ENCODE measurements at places on chromosomes 4 and X. TPM values are rescaled to one million over a fixed set of nuclear protein-coding genes. Genes with fewer than 3 reads are reported as not detected.

DNA sequence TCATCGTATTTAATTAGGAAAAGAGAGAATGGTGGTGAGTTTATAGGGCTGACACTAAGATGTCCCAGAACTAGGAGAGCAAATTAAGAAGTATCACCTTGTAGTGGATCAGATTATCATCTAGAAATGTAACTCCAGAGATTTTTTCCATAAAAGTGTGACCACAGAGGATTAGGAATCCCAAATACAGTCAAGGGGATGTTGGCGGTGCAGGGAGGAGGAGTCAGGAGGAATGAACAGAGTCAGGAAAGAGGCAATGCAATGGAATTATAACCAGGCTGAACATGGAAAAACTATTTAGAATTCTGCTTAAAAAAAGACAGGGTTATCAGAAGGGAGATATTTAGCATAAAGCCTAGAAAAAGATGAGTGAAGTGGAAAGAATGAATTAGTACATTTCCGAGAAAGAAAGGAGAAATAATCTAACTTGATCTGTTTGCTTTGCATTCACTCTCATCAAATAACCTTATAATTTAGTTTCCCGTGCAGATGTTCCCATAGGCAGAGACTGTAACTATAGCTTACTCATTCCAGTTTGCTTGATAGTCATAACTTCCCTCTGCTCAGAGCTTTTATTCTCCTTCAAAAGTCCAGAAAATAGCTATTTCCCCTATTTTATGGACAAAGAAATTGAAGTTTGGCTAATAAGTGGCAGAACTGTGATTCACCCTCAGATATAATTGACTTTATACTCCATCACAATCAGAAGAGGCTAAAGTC lies 56.4 kb downstream of the SCFD2 start:
- peaks cover 9% of the 10 kb centered on the region for H3K4me1 ChIP-seq
- H3K27ac ChIP-seq: no peak overlapping the region
- H3K27me3 ChIP-seq: no peaks in the 10 kb centered on the region
- no peak overlapping the region for H3K4me3 ChIP-seq

DNA sequence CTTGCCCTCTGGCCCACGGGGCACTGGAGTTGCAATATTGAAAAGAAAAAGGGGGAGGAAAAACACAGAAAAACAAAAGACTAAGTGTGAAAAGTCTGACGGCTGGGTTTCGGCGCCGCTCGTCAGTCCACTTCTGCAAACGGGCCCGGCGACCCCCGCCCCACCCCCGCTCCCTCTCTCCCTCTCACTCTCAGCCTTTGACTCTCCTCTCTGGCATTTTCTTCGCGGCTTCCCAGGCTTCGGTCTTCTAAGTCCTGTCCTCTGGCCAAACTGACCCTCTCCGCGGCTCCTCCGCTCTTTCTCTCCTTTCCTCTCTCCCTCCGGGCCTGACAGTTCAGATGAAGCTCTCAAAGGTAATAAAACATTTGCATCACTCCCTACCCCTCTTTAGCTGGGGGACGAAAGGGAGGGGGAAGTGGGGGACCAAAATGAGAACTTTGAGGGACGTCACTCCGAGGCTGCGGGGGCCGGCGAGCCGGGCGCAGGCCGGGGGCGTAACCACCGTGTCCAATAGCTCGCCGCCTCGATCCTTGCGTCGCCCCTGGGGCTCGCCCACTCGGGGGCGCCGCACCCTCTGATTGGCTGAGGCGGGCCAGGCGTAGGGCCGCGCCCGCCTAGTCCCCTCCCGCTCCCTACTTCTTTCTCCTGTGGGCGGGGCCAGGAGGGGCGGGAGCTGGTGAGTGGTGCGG lies at the start of gene NKX6-1:
Gene NKX6-1, minus strand, starts transcription at position 358 of the 689 bp plus-strand sequence. CDS start 1,064 bp downstream, outside the sequence.
- H3K27ac ChIP-seq: no peak within 1 kb of the TSS
- peaks cover 7% of the 10 kb centered on the region for H3K36me3 ChIP-seq
- H3K4me1 ChIP-seq: peaks cover 21% of the 10 kb centered on the region
- H3K4me3 ChIP-seq: peak within 1 kb of the TSS; percentile 60

GRCh38 chr4:57156242-57156990 lies 46.2 kb upstream of the IGFBP7 start:
- no peak overlapping the region for H3K4me3 ChIP-seq
- peaks cover 27% of the 10 kb centered on the region for H3K27me3 ChIP-seq
- no peaks in the 10 kb centered on the region for H3K4me1 ChIP-seq
- DNase-seq: no peak

GRCh38 chrX:48493890-48494364 lies 14.9 kb upstream of the PORCN start:
- H3K4me3 ChIP-seq: no peak overlapping the region
- peak; percentile 30 for DNase-seq
- no peaks in the 10 kb centered on the region for H3K36me3 ChIP-seq
- no peak overlapping the region for H3K27ac ChIP-seq
- no peaks in the 10 kb centered on the region for H3K4me1 ChIP-seq
- no peaks in the 10 kb centered on the region for H3K27me3 ChIP-seq

- no peaks in the 10 kb centered on the region for H3K27me3 ChIP-seq
- no peaks in the 10 kb centered on the region for H3K36me3 ChIP-seq
- no peak overlapping the region for H3K27ac ChIP-seq
Observed at GRCh38 chrX:150680974-150681373, 12.2 kb upstream of the MTMR1 start.

DNA sequence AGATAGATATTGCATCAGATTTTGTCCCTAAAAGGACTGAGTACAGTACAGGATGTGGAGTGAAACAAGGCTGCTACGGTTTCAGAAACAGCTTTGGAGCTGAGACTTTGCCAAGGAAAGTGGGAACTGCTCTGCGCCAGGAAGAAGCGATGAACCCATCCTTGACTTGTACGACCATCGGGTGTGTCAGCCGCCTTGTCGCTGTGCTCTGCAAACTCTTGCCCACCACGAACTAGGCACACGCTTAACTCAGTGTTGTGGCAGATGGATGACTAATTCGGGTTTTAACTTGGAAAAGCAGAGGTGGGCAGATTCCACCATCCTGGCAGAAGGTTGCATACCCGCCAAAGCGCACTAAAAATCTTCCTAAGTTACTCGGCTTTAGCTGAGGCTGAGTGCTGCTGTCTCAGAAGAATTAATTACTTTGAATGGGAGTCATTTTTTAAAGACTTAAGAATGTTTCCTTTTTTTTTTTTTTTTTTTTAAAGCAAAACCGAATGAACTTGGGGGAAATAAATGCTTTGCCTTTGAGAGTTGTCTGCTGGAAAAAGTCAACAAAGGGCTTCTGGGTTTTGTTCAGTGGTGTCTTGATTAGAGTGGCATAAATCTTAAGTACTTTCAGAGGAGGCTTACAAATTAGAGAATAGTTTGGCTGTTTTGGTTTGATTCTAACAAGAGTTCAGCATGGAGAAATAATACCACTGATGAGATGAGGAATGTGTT lies 69.5 kb downstream of the SHROOM2 start:
- no peaks in the 10 kb centered on the region for H3K36me3 ChIP-seq
- H3K4me1 ChIP-seq: no peaks in the 10 kb centered on the region
- no peak overlapping the region for H3K4me3 ChIP-seq
- DNase-seq: no peak
- H3K27ac ChIP-seq: no peak overlapping the region

GPR82 gene
- total RNA-seq: not detected

DNA sequence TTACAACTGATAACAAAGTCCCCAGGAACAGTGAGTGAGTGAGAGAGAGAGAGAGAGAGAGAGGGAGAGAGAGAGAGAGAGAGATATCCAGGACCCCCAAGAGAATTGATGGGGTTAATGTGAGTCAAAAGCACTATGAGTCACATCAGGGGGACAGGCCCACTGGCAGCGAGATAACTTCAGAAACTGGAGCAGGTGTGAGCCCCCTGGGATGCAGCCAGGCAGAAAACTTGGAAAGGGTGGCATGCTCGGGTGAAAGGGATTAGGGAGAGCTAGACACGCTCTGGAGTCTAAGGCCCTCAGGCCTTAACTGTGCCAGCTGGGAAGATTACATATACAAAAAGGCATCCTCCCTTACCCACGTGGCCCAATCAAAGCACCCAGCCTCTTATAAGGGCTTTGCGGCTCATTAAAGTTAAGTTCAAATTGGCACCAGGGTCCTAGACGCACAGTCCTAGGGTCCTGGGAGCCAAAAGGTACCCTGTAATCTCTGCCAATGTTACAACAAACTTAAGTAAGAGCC lies 841 bp downstream of the ACOT9 start:
- H3K27ac ChIP-seq: peak overlapping the region; percentile 84
- peak; percentile 16 for DNase-seq
- peaks cover 26% of the 10 kb centered on the region for H3K4me1 ChIP-seq
- H3K4me3 ChIP-seq: peak overlapping the region; percentile 83
- H3K27me3 ChIP-seq: no peaks in the 10 kb centered on the region

GRCh38 chr4:10893395-10893794 lies 208.8 kb upstream of the CLNK start:
- H3K4me3 ChIP-seq: no peak overlapping the region
- H3K27me3 ChIP-seq: peaks cover 11% of the 10 kb centered on the region
- H3K36me3 ChIP-seq: no peaks in the 10 kb centered on the region
- DNase-seq: peak; percentile 4

DNA sequence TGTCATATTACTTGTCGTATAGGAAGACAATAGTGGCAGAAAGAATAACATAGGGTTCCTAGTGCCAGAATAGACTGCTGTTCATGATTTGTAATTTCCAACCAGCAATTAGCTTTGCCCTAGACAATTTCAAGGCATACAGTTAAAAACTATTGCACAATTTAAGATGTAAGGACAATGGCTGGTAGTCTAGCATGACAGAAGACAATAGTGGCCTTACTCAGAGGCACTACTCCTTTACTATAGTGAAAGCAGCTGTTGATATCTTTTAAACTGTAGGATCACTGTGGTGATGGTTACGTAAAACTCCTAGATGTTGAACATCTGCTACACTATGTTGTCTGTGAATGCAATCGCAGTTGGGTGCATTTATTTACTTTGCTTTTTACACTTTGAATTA lies 234.5 kb downstream of the RBMX2 start:
- H3K27me3 ChIP-seq: no peaks in the 10 kb centered on the region
- peaks cover 7% of the 10 kb centered on the region for H3K4me1 ChIP-seq
- DNase-seq: no peak
- no peak overlapping the region for H3K4me3 ChIP-seq

CENPVL2 gene
- not detected for total RNA-seq

TBX22 gene
- not detected for total RNA-seq

GRCh38 chrX:20414762-20415445 lies 148.2 kb upstream of the RPS6KA3 start:
- no peaks in the 10 kb centered on the region for H3K27me3 ChIP-seq
- DNase-seq: peak; percentile 18
- H3K36me3 ChIP-seq: no peaks in the 10 kb centered on the region

NHSL2 gene
- total RNA-seq: 0.10 TPM

GRCh38 chr4:142427456-142427855 lies 418.6 kb downstream of the INPP4B start:
- H3K4me3 ChIP-seq: no peak overlapping the region
- no peaks in the 10 kb centered on the region for H3K27me3 ChIP-seq
- H3K4me1 ChIP-seq: peaks cover 19% of the 10 kb centered on the region
- no peak overlapping the region for H3K27ac ChIP-seq
- H3K36me3 ChIP-seq: peaks cover 4% of the 10 kb centered on the region

DMRTC1B gene
- total RNA-seq: not detected

- H3K4me1 ChIP-seq: no peaks in the 10 kb centered on the region
- no peaks in the 10 kb centered on the region for H3K36me3 ChIP-seq
- no peaks in the 10 kb centered on the region for H3K27me3 ChIP-seq
- H3K27ac ChIP-seq: no peak overlapping the region
Observed at GRCh38 chr4:130812117-130812765, 1716.3 kb downstream of the C4orf33 start.

DNA sequence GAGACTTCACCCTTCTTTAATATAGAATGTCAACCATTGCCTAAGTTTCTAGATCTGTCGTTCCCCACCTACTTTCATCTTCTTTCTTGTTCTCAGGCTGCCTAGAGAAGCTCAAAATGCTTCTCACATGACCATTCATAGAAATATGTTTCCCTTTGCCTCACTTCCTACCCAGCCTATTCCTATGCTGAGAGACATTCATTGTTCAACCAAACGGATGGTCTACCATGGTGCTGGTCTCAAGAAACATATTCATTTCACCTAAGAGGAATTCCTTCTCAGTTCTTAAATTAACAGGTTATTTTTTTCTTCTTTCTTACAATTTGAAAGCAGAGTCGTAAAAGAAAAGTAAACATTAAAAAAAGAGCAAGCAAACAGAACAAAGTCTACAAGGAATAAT lies 20.3 kb upstream of the SLC7A11 start:
- no peak for DNase-seq
- H3K27me3 ChIP-seq: peaks cover 4% of the 10 kb centered on the region
- H3K36me3 ChIP-seq: no peaks in the 10 kb centered on the region
- H3K4me1 ChIP-seq: no peaks in the 10 kb centered on the region
- H3K27ac ChIP-seq: no peak overlapping the region

CRMP1 gene
- total RNA-seq: not detected

DNA sequence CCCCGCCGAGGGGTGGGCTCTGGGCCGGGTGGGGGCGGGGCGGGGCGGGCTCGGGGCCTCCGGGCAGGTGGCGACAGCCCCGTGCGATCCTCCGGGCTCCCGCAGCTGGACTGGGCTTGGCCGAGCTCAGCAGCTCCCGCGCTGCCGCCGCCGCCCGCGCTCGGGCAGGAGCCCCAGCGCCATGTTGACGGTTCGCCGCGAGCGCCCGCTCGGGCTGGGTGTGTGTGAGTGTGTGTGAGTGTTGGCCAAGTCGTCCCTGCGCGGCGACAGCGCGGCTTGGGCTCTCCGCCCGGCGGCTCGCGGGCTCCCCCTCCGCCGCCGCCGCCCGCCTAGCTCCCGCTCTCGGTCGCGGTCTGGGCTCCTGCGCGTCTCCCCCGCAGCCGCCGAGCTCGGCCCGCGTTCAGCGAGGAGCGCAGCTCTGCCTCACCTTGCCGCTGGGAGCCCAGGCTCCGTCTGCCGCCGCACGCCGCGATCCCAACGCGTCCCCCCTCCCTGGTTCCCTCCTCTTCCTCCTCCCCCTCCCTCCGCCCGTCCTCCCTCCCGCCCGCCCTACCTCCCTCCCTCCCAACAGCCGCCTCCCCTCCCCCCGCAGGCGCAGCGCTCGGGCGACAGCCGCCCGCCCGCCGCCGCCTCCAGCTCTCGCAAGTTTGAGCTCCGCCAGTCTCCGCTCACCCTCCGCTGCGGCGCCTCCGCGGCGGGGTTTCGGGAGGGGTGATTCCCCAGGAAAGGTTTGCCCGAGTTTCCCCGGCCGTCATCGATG lies at the start of gene BCOR:
Gene BCOR, minus strand, starts transcription at position 455 of the 760 bp plus-strand sequence. CDS start 20,029 bp downstream, outside the sequence.
- DNase-seq: peak; percentile 75
- H3K27ac ChIP-seq: peak within 1 kb of the TSS; percentile 82
- peaks cover 24% of the 10 kb centered on the region for H3K4me1 ChIP-seq
- H3K27me3 ChIP-seq: no peaks in the 10 kb centered on the region
- no peaks in the 10 kb centered on the region for H3K36me3 ChIP-seq
- H3K4me3 ChIP-seq: peak within 1 kb of the TSS; percentile 86
